Calu3 (cell line): ENCODE measurements at places on chromosomes 12 and 14. TPM values are rescaled to one million over a fixed set of nuclear protein-coding genes. Genes with fewer than 3 reads are reported as not detected.
A peak's percentile ranks its signal among the peaks of the same experiment; 100 is the strongest.

DNA sequence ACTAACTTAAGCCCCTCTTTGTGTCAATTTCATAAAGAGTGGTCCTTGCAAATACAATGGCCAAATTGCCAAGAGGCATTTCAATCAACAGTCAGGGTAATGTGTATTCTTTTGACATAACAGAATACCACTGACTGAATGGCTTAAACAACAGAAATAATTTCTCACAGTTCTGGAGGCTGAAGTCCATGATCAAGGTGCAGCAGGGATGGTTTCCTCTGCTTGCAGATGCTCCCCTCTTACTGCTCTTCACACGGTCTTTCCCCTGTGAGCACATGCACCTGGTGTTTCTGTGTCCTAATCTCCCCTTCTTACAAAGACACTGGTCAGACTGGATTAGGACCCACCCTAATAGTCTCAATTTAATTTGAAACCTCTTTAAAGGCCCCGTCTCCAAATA lies 31.9 kb downstream of the FGFR1OP2 start:
- no peak for DNase-seq

The COL2A1 gene
- total RNA-seq: 0.50 TPM in 1 of 2 replicates, not detected in the other

The TMEM119 gene
- total RNA-seq: not detected in 2 replicates

GRCh38 chr14:33343016-33343415 lies 404.3 kb downstream of the NPAS3 start:
- DNase-seq: no peak

DNA sequence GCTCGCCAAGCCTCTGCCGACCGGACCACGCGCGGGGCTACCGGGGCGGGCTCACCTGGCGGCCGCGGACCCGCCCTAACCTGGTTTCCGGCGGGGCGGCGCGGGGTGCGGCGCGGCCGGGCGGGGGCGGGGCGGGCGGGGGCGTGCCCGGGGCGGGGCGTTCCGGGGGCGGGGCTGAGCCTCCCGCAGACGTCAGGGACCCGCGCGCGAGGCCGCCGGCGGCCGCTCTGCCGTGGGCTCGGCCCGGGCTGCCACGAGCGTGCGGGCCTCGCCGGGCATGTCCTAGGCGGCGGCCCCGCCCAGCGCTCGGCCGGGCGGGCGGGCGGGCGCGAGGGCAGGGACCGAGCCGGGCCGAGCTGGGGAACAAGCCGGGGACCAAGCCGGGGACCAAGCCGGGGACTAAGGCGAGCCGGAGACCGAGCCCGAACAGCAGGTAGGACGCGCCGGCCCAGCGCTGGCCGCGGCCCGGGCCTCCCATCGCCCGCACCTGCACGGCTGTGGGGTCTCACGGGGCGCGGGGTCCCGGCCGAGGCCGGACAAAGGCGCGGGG lies at the start of gene CEP170B:
TSS of gene CEP170B (plus strand) at position 188 of the 550 bp plus-strand sequence. CDS start 3,183 bp downstream, outside the sequence.
- DNase-seq: peak; percentile 73

DNA sequence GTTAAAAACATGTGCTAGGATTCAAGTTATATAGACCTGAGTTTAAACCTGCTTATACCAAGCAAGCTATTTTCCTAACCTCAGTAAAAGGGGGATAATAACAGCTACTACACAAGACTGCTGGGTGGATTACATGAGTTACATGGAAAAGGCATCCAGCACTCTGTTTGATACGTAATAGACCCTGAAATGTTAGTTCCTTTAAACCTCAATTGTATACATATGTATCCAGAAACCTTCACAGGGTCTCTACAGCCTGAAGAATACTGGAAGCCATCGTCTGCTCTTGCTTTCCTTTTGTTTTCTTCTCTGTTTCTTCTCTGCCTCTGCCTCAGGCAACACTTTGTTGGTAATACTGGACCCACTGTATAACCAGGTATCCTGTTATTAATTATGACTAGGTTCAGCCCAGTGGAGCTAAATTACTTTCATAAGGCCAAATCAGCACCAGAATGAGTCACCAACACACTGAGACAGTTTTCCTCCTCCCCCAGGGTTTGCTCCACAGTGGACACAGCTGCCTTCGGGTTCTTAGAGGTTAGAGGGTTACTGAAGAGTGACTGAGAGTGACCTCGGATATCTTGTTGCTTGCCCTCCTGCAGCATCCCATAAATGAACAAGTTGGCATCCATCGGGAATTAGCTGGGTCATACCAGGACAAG lies 127.1 kb downstream of the CAPZA3 start:
- DNase-seq: peak; percentile 22

DNA sequence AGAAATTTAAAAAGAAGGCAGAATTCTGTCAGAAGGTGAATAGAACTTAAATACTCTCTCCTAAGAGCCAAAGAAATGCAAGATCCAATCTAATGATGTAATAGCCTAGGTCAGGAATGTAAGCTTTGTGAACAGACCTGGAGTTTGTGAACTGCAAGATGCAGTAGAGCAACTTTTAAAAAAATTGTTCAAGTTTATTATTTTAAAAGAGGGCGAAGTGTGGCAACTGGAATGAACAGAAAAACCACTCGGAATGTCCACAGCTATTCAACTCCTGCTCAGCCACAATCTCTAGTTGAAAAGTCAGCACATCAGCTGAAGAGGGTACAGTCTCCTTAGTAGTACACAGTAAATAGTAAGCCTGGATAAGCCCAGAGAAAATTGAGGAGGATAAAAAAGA lies 228.8 kb downstream of the PPFIA2 start:
- no peak for DNase-seq

The OTOGL gene
- 0.05 and 0.09 TPM in 2 replicates for total RNA-seq

The RNASE3 gene
- total RNA-seq: not detected in 2 replicates

DNA sequence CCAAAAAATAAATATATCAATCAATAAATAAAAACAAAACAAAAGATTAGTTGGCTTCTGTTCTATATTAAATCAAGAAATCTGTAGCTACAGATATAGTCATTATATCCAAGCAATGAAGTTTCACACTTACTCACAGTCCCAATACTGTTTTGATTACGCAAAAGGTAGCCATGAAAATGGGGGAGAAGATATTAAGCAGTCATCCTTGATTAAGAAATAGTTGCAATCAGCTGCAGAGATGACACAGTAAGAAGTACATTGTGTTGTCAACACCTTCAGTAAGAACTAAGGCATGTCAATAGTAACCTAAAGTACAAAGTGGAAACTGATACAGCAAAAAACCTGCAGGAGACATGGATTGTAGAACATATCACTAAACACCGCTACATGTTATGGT lies 11.0 kb upstream of the RHOJ start:
- DNase-seq: no peak

The FOXG1 gene
- not detected in 2 replicates for total RNA-seq

GRCh38 chr12:93006471-93007208 lies 77.5 kb upstream of the EEA1 start:
- no peak for DNase-seq
